ENCODE measurements at places on chromosomes 11 and 22.

DNA sequence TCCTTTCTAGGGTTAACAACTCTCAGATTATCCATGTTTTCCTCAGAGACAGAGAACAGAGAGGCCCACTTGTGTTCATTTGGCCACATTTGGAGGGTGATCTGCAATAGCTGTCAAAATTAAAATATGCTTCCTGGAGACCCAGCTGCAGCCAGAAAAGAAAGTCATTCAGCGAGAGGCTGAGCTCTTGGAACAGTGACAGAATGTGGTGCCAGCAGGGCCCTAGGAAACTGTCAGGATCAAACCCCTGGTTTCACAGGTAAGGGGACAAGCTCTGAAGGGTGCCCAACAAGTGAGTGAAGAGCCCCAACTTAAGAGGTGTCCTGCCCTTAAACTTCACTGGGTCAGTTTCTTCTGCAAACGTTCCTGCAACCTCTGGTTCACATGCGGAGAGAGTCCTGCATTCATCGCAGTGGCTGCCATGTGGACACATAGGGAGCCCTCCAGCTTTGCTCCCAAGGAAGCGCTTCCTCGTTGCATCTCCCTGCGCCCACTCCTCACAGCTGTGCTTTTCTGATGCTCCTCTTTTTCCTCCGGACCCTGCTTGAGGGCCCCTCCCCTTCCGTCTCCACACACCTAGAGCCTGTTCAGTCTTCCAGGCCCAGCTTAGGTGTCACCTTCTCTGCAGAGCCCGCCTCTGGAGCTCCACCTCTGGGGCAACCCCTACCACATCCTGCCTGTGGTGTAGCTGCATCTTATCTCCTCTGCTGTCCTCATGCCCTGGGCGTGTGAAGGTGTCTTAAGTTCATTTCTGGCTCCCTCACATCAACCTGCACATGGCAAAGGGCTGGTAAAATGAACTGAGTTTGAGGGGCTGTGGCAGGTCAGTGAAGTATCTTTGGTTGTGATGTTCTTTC, 3.9 kb downstream of the UCP3 start:
- peak; percentile 68 for DNase-seq

DNA sequence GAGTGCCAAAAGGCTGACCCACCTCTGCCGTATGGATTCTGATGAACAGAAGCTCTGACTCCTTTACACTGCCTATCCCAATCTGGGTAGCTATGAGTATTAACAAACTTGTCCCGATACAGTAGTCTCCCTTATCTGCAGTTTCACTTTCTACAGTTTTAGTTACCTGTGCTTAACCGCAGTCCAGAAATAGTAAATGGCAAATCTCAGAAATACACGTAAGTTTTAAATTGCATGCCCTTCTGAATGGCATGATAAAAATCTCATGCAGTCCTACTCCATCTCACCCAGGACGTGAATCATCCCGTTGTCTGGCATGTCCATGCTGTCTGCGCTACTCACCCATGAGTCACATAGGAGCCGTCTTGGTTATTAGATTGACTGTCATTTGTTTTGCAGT, 68.8 kb downstream of the SNX19 start:
- DNase-seq, result no peak

- no peak for DNase-seq
These were observed 26.3 kb downstream of the PRCP start for GRCh38 chr11:82873919-82874333.

DNA sequence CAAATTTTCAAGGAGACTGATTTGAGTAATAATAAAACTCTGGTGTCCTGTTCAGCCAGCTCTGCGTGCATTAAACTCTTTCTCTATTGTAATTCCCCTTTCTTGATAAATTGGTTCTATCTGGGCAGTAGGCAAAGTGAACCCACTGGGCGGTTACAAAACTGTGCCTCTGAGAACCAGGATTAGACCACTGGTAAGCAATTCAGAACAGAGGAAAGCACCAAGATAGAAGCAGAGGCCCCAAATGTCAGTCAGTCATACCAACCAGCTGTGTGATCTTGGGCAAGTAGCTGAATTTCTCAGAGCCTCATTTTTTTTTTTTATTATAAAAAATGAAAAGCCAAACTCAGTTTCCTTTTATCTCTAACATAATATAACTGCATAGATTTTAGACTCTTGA, 54.9 kb downstream of the TRIM44 start:
- no peak for DNase-seq

DNA sequence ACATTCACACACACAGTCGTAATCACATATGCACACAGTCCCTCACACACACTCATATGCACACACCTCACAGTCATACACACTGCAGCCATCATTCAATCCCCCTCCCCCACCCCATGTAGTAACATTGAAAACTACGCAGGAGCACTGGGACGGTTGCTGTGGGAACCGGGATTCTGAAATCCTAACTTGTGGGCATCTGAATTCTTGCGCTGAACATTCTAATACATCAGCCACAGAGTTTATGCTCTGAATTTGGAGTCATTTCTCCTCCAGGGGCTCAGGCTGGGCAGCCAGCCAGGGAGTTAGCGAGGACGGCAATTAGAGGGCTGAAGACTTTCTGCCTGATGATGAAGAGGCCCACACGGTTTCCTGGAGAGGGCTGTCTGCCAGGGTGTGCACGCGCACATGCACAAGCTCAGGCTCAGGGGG, 32.7 kb downstream of the CD6 start:
- no peak for DNase-seq

Data from activated CD8-positive, alpha-beta memory T cell treated with anti-CD3 and anti-CD28 coated beads for 1 hour (primary cell).